ENCODE measurements at places on chromosomes 7 and 10.
A peak's percentile ranks its signal among the peaks of the same experiment; 100 is the strongest.

DNA sequence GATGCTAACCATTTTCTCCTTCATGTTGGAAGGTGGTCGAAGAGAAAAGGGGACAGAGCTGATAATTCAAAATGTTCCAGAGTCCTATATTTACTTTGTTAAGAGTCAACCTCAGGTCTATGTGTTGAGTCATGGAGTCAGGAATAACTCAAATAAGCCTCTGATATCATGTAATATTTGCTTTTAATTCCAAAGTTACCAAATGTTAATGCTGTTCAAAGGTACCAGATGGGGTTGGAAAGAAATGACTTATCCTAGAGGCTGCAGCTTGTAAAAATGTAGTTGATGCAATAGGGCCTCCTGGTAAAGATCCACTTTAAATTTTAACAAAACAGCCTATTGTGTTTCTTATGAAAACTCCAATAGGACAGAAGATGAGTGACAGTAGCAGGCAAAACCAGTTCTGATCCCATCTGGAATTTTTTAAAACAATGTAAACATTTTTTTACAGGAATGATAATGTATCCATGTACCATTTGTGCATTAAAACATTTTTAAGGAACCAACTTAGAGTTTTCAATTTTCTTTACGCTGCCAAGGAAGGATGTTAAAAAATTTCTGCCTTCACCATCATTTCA, 218.2 kb downstream of the ANK3 start:
- DNase-seq, result no peak

- no peak for DNase-seq
These were observed 88.8 kb downstream of the CHST15 start for GRCh38 chr10:124004663-124005004.

DNA sequence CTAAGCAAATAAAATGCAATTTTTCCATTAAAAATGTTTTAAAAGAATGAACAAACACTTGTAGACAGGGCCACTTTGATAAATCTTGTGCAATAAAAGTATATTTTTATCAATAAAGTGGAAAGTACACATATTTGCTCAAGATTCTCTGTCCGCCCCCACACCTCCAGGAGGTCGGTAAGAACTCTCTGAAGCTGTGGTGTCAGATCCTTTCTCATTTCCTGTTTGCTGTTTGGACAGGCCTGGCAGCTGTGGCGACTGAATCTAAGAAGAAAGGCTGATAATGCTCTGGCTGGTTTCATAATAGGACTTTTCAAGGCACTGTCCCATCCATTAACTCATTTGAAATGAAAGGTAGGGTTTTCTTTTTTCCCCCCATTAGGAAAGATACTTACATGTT, 15.3 kb upstream of the ASB4 start:
- DNase-seq, result no peak

GRCh38 chr10:127991543-127992255, 84.8 kb downstream of the PTPRE start:
- DNase-seq, result no peak

DNA sequence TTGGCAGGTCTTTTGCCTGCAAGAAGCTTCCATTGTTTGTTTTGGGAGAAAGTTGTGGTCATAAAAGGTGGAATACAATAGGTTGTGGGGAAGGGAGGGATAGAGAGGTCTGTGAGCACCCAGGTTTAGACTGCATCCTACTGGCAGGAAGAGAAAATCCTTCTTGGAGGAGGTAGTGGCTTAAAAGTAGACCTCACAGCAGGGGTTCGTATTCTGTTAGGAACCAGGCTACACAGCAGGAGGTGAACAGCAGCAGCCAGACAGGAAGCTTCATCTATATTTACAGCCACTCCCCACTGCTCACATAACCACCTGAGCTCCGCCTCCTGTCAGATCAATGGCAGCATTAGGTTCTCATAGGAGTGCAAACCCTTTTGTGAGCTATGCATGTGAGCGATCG, 245.3 kb downstream of the NSUN6 start:
- no peak for DNase-seq

- no peak for DNase-seq
These were observed 170.1 kb downstream of the TMEM26 start for GRCh38 chr10:61283066-61283465.

DNA sequence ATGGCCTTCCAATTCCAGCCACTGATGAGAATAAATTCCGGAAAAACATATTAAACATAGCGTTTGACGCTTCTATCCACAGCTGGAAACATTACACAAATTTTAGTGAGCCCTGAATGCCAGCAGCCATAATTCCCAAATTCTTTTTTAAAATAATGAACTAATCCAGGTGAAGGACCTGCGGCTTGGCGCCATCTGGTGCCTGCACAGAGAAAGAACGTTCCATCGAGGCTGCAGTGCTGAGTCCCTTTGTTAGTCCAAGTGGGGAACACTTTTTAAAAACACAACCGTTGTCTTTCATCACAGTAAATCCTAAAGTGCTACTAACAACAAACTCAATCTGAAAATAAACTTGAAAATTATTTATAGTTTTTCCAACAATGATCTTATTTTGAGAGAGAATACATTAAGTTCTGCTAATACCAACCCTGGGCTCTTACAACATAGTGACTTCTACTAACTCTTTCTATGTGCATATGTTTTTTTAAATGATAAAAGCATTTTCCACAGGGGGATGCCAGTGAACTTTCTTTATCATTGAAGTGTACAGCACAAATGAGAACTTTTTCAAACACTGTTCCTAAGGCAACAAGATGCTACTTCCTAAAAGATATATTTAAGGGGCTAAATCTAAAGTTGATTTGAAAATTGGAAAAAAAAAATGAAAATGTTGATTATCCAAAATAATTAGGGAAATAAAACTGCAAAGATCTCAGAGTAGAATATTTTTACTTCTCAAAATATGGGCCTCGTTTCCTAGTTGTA, 166.9 kb upstream of the RNF32 start:
- no peak for DNase-seq

- no peak for DNase-seq
These were observed 13.1 kb upstream of the CAMK2G start for GRCh38 chr10:73887294-73888039.

DNA sequence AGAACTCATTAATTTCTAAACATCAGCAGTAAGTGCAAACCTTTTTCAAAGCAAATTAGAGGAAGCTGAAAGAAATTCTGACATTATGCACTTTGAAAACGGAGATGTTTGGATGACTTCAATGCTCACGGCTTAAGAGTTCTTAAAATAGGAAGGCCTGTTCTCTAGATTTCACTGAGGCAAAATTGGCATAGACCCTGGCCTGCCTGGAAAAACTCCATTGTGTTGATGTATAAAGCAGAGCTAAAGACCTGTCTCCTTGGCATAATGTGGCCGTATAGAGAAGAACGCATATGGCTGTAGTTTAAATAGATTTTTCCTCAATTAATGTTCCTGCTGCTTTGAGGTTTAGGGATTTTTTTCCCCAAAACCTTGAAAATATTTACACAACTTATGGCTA, 24.5 kb upstream of the AGMO start:
- no peak for DNase-seq

DNA sequence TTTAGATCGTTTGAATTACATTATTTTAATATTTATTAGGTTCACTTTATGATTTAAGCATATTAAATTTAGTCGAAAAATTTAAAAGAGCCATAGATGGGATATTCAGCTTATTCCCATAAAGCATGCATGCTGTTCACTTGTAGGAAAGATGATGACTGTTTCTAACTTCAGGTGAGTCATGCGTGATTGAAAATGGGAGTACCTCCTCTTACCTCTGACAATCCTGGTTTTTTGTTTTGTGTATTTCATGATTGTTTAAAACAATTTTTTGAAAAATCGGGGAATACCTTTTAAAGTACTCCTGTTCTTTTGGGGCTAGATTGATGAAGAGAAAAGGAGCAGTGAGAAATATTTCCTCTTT, 1.4 kb downstream of the TNKS2 start:
- DNase-seq, result no peak

GRCh38 chr10:14757986-14758385, 16.7 kb downstream of the FAM107B start:
- no peak for DNase-seq

DNA sequence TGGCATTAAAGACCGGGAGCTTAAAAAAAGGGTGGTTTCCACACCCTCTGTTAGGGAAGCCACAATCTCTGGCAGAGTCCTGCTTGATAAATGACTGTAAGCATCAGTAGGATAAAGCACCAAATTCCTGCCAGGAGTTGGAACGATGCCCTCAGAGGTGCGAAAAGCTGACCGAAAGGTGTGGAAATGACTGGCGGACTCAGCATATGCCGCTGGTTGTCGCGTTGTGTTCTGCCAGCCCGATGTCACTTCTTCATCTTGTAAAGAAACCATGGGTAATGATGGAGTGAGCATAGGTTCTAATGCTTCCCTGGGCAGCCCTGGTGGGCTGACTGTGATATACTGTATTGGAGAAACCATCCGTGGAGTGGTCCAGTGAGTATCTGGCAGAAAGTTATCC, 62.4 kb downstream of the KIAA1549 start:
- no peak for DNase-seq

DNA sequence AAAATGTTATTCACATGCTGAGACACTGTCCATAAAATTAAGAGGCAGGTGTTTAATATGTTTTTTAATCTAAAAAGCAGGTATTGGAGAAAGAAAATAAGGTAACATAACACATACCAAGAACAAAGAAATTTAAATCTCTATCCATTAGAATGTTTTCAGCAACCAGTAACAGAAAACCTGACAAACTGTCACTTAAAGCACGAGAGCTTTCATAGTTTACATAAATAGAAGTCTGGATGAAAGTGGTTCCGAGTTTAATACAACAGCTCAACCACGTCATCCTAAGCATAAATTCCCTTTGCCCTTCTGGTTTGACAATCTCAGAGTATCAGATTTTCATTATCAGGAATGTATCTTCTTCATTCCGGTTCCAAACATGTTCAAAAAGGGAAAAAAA, 1249.4 kb upstream of the SORCS1 start:
- DNase-seq, result no peak

DNA sequence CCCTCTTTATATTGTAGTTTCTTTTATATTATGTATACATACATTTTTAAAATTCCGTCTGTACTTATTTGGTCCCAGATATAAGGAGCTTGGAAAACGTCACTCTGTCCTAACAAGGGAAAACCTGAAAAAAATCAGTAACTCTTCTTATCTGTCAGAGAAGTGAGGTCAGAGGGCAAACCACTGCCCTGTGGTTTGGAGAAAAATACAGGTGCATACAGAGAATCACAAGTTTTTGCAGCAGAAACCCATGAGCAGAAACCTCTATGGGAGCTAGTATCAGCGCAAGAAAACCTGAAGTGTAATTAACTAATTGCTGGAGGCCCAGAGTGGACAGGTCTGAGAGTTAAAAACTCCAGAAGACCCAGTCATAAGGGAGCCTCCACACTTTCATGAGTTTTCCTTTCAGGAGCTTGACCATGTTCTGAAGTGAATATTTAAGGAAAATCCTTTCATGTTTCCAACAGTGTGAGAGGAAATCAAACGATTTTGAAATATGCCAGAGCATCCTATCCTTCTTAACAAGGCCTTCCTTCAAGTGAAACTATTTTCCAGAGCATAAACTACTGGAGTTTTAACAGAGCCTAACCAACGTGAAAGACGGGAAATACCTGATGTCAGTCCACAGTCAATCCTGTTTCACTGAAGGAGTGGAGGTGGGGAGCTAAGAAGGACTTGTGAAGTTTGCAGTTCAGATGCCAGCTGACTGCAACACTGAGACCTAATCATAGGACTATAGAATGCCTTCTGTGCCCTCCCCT, 290.8 kb upstream of the BMPER start:
- DNase-seq, result no peak

GRCh38 chr10:11891776-11892486, 68.8 kb downstream of the PROSER2 start:
- DNase-seq, result no peak

DNA sequence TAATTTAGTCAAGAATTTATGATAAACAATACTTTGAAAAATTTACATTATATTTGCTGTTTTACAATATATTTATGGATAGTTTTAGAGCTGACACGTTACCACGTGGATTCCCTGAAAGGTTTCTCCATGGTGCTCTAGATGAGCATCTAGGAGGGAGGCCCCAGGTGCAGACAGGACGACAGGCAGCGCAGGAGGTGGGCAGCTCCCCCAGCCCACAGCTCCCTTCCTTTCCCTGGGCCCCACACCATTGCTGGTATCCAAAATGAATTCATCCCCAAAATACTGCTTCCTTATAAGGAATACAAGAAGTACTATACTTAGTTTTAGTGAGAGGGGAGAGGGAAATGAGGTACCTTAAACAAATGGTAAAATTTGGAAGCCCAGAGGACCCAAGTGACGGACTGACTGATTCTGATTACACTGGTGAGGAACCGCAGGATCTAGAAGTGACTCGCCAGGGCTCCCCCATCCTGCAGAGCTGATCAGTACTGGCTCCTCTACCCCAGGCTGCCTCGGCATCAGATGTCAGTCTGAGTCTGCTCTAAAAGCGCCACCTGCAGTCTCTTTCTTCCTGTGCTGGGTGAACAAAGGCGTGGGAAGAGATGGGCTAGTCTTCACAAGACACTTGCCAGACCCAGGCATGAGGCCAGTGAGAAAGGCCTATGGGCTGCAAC, 89.2 kb downstream of the DLG5 start:
- no peak for DNase-seq

DNA sequence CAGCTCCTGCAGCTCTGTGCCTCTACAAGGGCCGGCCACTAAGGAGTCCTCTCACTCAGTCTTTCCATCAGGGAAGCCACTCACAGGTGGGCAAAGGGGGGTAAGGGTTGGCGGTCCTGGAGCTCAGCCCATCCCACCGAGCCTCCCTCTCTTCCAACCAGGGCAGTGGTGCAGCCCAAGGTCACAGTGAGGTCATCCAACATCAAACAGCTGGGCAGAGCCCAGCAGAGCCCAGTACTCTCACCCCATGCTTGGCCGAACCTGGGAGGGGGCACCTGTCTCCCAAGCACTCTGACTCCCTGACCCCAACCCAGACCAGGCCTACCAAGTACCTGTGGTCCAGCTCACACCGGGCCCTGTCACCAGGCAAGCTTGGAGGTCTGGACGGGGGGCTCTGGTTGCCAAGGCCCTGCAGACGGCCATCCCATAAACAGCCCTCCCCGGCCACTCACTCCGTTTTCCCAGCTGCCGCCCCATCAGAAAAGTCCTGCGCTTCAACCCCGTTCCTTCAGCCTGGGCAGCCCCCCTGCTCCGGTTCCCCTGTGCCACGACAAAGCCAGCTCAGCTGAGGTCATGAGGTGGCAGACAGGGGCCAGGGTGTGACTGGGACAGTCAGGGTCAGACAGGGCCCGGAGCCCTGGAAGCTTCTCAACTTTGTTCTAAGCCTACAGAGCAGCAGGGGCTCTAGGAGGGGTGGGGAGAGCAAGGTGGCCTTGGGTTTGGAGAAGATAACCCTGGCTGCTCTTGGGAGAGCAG, 27.5 kb downstream of the PDGFA start:
- DNase-seq, result no peak

- DNase-seq, result no peak
These were observed 915.8 kb downstream of the TYW1 start for GRCh38 chr7:67912437-67912836.

GRCh38 chr10:98115031-98115787, 19.2 kb upstream of the R3HCC1L start:
- no peak for DNase-seq

- DNase-seq, result no peak
These were observed 55.9 kb downstream of the FAM241B start for GRCh38 chr10:69685802-69686585.

GRCh38 chr10:6654571-6654970, 74.5 kb upstream of the PRKCQ start:
- no peak for DNase-seq

GRCh38 chr10:122348512-122348911, 26.0 kb upstream of the PLEKHA1 start:
- DNase-seq, result no peak

- DNase-seq, result peak; percentile 26
These were observed 110.5 kb downstream of the C10orf105 start for GRCh38 chr10:71608819-71609768.
